ENCODE measurements at places on chromosomes 1 and 21.

DNA sequence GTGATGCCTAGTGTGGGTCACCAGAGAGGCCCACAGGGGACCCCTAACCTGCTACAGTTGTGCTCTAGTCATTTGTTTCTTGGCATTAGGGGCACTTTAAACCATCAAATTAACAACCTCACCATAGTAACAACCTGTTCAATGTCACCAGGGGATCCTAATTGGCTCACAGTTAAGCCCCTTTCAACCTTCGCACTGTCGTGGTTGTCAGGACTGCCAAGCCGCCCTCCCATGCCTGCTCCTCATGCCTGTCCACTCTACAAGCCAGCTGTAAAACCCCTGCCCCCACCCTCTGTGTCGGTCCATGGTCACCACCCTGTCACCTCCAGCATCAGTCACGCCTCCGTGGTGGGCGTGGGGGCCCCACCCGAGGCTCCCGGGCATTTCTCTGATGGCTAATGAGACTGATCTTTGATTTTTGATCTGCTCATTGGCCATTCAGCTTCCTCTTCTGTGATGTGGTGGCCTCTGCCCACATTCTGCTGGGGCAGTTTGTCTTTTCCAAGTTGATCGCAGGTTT is 96.6 kb downstream of the WDR4 start:
- no peak for DNase-seq

DNA sequence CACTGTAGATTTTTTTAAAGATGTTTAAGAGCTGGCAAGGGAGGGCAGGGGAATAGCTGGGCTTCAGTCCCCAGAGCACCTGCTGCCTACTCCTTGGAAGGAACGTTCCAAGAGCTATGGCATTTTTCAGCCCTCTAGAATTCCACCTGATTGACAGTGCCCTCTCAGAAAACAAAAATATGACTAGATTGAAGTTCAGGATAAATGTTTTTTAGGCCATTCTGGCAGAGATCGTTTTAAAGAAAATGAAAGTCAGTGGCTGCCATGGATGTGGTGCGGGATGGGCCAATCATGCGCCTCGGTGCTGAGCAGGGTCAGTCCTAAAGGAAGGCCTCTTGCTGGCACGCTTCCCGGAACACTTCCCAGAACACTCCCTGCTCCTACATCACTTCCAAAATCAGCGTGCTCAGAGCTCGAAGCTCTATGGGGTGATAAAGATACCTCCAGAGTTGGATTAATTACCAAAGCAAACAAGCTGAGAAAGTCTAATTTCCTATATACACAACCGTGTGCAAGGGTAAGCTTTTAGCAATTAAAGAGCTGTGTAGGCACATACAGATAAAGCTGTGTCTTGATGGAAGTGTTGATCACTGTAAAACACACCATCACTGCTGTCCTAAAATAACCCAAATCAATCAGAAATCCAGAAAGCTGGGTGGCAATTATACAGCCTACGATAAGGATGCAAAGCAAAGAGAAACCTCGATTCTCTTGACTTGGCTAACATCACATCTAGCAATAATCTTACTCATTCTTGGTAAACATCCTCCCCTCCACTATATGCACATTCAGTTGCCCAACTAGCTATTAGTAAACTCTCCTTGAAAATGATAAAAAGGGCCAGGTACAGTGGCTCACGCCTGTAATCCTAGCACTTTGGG is 34.6 kb downstream of the TGFBR3 start:
- DNase-seq: peak; percentile 87

GRCh38 chr1:25247829-25248754 is 838 bp upstream of the RSRP1 start:
- no peak for DNase-seq

GRCh38 chr1:232020352-232020751 is 393.8 kb downstream of the DISC1 start:
- DNase-seq: no peak

GRCh38 chr1:36782785-36783184 is 251.5 kb downstream of the GRIK3 start:
- DNase-seq: no peak

GRCh38 chr1:161357073-161357472 is 10.6 kb downstream of the CFAP126 start:
- no peak for DNase-seq

- no peak for DNase-seq
Observed at GRCh38 chr1:56068210-56068609, 511.2 kb downstream of the PLPP3 start.

DNA sequence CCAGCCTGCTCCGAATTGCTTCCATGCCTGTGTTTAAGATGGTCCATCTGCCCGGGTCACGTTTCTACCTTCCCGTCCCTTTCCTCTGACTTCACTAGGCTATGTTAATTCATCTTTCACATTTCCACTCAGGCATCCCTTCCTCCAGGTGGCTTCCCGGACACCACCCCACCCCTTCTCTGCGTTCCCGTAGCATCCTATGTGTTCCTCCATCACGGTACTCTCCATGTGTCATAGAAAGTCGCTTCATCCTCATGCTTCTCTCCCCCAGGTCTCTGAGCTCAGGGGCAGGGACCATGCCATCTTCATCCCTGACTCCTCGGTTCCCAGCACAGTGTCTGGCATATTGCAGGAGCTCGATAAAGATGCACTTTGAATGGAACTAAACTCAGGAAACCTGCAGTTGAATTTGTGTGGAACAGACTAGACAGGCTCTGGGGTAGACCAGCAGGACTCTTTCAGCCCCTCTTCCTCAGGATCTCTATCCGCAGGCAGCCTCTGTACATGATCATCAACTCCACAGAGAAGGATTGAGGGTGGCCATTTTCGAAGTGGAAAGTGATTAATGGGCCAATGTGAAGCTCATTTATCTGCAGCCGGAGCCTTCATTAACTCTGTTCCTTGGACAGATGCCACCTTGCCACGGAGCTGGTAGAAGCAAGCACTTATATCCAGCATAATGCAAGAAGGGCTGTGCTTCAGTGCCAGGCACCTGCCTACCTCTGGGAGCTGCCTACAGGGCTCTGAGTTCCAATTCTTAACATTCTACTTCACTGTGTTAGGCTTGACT is 9.1 kb downstream of the C1orf226 start:
- DNase-seq: peak; percentile 30

DNA sequence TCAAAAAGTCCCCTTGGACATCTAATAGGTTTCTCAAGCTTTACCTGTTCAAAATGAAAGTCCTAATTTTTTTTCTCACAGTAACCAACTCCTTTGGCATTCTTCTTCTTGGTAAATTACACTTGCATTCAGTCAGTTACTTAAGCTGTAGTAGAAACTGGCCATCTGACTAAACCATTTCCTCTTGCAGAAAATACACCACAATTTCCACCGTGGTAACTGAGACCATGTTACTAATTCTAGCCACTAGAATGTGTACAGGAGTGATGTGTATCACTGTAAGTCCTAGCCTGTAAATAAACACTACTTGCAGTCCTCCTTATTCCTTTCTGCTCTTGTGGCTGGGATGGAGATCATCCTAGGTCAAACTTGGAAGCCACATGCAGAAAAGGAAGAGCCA is 965.4 kb upstream of the TMPRSS15 start:
- DNase-seq: no peak

- DNase-seq: no peak
Observed at GRCh38 chr1:153617663-153618062, 1.5 kb upstream of the S100A14 start.

- no peak for DNase-seq
Observed at GRCh38 chr1:56331207-56331891, 248.0 kb downstream of the PLPP3 start.

DNA sequence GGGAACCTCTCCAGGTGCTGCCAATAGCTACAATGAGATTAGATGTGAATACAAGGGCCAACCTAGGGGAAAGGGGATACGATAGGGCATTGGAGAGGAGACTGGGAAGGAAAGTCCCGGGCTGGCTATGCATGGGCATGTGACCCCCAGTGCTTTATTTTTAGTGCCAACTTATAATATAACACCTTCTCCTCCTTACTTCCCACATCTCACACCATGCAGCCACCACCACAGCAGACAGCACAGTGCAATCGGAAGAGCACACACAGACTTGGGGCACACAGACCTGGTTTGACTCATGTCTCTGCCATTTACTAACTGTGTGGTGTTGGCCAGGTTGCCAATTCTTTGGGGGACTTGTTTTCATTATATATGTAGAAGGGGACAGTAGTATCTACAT is 85.4 kb downstream of the TOMM20 start:
- no peak for DNase-seq

DNA sequence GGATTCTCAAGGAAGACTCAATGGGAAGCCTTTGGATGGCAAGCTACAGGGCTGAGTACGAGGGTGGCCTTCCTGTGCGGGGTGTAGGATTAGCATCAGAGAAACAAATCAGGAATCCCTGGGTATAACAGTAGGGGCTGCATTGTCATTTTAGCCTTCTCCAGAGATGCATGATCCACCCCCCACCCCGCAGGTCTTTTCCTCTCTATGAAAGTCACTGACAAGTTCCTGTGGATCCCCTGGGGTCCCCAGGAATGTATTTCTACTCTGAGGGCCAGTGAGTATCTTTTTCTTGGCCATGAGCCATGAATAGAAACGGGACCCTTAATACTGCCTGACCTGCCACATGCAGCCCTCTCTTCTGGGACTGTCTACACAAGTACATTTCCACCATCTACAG is 473.0 kb upstream of the VAMP3 start:
- DNase-seq: no peak

GRCh38 chr1:247357781-247358211 is 26.1 kb upstream of the ZNF496 start:
- DNase-seq: no peak
